GM04503 (cell line): ENCODE measurements at places on chromosomes 3 and 15.
A peak's percentile ranks its signal among the peaks of the same experiment; 100 is the strongest.

DNA sequence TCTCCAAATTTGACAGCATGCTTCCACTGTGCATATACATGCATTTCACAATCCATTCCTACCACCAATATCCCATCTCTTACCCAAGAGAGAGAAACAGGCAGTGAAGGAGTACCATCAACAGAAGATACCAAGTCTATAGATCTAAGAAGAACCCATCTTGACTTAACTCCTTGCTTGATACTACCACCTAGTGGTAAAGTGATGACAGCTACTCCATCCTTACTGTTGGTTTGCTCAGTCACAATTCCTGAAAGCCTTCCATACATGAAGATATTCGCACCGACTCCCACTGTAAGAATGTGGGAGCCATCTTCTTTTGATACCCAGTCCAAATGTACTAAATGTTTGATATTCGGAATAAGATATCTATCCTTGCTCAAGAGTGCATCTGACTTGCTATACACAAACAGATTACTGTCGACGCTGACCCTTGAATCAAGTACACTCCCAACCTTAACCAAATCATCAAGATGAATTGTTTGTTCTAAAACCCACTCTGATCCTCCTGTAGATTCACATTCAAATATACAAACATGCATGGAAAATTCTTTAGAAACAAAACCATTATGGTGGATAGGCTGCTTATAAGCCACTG is 123.1 kb downstream of the DMXL2 start:
- no peak for DNase-seq

DNA sequence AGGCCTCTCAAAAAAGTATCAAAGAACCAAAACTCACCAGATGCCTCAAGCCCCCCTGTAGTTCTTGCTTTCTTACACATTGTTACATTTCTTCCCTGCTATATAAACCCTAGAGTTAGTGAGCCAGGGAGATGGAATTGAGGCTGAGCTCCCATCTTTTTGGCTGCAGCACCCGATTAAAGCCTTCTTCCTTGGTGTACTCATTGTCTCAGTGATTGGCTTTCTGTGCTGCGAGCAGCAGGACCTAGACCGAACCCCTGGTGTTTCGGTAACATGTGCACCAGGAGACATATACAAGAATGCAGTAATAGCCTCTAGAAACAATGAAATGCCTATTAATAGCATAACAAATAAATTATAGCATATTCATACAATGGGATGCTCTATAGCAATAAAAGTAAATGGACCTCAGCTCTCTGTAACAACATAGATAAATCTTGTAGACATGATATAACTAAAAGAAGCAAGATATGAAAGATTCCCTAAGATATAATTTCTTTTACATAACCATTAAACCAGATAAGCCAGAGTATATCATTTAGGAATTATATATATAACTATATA is 174.0 kb downstream of the NEK11 start:
- DNase-seq: no peak

DNA sequence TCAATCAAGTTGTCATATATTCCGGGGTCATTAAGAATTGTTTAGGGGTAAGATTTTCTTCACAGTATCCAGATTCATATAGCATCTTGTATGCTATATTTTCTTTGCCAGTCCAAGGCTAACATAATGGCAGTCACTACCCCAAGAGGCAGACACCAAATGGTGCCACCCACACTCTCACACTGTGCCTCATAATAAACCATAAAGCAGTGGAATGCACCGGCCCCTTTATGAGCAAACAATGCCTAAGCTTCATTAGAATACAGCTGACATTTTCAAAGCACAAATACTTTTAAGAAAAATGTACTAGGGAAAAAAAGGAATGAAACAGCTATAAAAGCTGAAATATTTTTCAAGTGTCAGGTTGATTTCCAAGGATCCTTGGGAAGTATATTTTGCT is 121.6 kb downstream of the TFDP2 start:
- DNase-seq: peak; percentile 10

DNA sequence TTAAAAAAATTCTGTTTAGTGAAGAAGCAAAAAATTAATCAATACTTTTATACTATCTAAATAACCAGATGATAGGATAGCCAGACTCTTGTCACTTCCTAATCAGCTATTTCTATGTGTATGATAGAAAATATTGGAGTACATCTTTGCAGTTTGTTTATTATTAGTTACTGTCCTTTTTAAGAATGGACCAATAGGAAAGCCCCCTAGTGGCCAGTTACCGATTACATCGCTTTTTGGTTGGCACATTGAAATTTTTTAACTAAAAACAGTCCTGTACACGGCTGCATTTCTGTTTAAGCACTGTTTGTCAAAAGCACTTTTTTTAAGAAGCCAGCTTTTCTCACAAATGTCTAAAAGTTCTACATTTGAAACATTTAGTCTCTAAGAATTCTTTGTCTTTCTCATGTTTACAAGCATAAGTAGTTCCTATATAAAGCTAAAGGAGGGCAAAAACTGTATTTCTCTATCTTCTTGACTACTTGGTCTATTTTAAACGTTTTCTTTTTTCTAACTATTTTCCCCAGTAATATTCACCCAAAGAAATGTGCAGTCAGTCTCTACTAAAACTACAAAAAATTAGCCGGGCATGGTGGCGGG is 253.2 kb upstream of the LRTM1 start:
- no peak for DNase-seq

- no peak for DNase-seq
Measured at GRCh38 chr3:149267565-149267964, 45.9 kb upstream of the CP start.

- no peak for DNase-seq
Measured at GRCh38 chr3:152097120-152097519, 171.6 kb upstream of the MBNL1 start.

DNA sequence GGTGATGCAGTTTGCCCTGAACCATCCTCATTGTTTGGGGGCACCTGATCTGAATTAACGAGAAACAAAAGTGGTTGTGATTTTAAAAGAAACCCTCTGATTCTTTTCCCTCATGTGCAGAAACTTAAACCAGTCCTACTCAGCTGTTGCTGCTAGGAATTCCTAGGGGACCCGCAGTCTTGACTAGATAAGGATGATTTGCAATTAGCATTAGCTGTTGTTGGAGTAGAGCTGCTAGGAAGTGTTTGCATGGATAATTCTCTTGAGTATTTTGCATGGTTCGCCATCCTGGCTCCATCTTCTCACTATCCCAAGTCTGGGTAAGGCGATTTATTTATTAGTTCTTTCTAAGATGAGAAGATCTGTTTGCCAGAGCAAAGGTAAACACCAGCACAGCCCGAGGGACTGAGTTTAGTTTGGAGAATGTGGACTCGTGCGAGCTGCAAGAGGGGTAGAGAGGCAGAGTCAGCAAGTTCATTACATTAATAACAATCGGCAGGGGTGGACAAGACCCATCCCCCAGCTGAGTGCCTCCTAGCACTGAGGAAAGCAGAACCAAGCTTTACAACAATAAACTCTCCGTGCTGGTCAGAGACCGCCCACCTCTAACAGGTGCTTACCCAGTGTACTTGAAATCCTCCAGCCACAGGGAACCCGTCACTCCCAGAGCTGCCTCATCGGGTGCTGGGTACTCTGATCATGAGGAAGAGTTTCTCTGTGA is 4.1 kb downstream of the FGD5 start:
- DNase-seq: no peak

- no peak for DNase-seq
Measured at GRCh38 chr3:183558495-183558894, 3.0 kb upstream of the KLHL6 start.

DNA sequence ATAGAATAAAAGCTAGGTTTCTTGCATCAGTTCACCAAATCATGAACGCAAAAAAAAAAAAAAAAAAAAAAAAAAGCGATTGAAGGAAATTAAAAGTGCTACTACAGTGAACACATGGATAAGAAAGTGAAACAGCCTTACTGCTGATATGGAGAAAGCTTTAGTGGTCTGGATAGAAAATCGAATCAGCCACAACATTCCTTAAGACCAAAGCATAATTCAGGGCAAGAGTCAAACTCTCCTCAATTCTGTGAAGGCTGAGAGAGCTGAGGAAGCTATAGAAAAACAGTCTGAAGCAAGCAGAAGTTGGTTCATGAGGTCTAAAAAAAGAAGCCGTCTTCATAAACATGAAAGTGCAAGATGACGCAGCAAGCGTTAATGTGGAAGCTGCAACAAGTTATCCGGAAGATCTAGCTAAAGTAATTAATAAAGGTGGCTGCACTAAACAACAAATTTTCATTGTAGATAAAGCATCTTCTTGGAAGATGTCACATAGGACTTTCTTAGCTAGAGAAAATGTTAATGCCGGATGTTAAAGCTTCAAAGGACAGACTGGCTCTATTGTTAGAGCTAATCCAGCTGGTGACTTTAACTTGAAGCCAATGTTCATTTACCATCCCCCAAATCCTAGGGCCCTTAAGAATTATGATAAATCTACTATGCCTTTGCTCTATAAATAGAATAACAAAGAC is 19.2 kb downstream of the P3H2 start:
- DNase-seq: no peak

- no peak for DNase-seq
Measured at GRCh38 chr3:50267280-50267913, 1.6 kb upstream of the SEMA3B start.

- DNase-seq: no peak
Measured at GRCh38 chr3:144491333-144491732, 519.7 kb downstream of the DIPK2A start.

- DNase-seq: no peak
Measured at GRCh38 chr3:65938676-65939075, 100.0 kb downstream of the MAGI1 start.

GRCh38 chr15:77860071-77860691 is 217.3 kb downstream of the TBC1D2B start:
- DNase-seq: no peak

GRCh38 chr3:16739541-16740105 is 134.4 kb upstream of the DAZL start:
- DNase-seq: no peak

DNA sequence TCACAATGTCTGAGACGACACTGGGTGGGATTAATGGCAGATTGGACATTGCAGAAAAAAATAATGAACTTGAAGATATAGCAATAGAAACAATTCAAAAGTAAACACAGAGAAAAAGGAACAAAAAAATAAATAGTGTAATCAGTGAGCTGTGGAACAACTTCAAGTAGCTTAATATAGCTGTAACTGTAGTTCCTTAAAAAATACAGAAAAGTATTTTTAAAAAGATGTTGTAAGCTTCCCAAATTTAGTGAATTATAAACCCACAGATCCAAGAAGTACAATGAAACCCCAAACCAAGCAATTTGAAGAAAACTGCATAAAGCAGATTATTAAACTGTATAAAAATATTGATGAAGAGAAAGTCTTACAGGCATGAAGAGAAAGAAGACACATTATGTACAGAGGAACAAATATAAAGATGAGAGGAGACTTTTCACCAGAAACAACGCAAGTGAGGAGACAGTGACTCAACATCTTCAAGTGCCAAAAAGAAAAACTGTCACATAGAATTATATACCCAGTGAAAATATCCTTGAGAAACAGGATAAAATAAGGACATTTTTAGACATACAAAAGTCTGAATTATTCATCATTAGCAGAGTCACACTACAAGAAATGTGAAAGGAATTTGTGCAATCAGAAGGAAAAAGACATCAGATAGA is 176.4 kb downstream of the NFKBIZ start:
- DNase-seq: no peak

GRCh38 chr3:159818399-159818798 is 170.2 kb upstream of the IL12A start:
- no peak for DNase-seq

- peak; percentile 76 for DNase-seq
Measured at GRCh38 chr15:33587773-33588172, 277.0 kb downstream of the RYR3 start.

- no peak for DNase-seq
Measured at GRCh38 chr15:65923264-65923663, 54.0 kb downstream of the RAB11A start.

GRCh38 chr3:43212914-43213611 is 73.3 kb upstream of the SNRK start:
- DNase-seq: no peak

DNA sequence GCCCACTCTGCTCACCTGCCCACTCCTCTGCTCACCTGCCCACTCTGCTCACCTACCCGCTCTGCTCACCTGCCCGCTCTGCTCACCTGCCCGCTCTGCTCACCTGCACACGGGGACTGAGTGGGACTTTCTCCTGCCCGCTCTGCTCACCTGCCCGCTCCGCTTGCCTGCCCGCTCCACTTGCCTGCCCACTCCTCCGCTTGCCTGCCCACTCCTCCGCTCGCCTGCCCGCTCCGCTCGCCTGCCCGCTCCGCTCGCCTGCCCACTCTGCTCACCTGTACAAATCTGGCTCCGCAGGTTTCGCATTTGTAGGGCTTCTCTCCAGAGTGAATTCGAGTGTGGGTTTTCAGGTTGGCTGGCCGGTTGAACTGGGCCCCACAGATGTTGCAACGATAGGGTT is 20.0 kb downstream of the BCL6 start:
- DNase-seq: no peak

- no peak for DNase-seq
Measured at GRCh38 chr15:67327737-67328136, 73.2 kb downstream of the IQCH start.

GRCh38 chr15:69861331-69862171 is 236.2 kb downstream of the TLE3 start:
- DNase-seq: no peak

GRCh38 chr15:81040757-81041156 is 40.0 kb downstream of the TLNRD1 start:
- DNase-seq: no peak

DNA sequence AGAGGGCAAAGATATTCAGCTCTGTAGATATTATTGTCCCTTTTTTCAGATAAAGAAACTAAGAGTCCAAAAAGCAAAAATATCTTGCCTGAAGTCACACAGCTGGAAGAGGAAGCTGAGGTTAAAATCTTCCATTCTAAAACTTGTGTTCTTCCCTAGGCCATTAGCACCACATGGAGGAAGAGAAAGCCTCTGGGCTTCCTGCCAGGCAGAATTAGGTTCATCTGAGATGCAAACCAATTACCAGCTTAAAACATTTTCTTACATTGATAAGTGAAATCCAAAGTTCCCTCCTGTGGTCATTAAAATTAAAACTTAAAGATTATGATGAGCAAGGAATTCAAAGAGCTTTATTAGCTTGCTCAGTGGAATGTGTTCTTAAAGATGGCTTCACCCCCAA is 235.3 kb upstream of the SETMAR start:
- no peak for DNase-seq

DNA sequence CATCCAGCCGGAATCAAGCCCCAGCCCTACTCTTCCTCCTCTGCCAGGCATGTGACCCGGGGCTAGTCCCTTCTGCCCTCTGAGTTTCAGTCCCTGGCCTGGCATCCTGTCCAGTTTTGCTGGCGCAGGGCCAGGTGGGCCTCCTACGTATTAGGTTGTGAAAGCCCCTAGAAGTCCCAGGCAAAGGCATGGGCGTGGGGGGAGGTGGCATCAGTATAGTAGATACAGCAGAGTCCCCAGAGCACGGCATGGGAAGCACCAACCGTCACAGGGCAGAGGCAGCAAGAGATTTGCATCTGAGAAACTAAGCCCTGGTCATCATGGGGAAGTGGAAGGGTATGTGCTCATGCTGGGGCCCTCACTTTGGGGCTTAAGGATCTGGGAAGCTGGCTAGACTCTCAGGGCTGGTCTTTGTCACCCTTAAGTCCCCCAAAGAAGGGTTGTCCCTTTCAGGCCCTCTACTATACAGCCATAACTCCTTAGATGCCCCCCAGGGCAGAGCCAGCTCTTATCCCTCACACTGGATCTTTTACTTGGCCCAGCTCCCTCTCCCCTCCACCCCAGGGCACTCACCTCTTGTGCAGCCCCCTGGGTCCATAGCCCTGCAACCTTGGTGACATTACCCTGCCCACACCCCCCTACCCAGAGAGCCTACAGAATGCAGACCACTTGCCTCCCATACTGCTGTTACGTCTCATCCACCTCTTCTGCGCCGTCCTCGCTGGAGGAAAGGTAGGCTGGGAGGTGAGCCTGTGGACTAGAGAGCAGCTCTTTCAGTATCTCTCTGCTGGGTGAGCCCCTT is 11.3 kb downstream of the NBEAL2 start:
- DNase-seq: no peak
